Activated CD8-positive, alpha-beta memory T cell treated with anti-CD3 and anti-CD28 coated beads for 48 hours (primary cell): ENCODE measurements at places on chromosomes 3 and 15.

- DNase-seq: no peak
Measured at GRCh38 chr15:80856400-80856799, 77.2 kb downstream of the CEMIP start.

- DNase-seq: no peak
Measured at GRCh38 chr3:128273109-128273840, 120.0 kb downstream of the EEFSEC start.

DNA sequence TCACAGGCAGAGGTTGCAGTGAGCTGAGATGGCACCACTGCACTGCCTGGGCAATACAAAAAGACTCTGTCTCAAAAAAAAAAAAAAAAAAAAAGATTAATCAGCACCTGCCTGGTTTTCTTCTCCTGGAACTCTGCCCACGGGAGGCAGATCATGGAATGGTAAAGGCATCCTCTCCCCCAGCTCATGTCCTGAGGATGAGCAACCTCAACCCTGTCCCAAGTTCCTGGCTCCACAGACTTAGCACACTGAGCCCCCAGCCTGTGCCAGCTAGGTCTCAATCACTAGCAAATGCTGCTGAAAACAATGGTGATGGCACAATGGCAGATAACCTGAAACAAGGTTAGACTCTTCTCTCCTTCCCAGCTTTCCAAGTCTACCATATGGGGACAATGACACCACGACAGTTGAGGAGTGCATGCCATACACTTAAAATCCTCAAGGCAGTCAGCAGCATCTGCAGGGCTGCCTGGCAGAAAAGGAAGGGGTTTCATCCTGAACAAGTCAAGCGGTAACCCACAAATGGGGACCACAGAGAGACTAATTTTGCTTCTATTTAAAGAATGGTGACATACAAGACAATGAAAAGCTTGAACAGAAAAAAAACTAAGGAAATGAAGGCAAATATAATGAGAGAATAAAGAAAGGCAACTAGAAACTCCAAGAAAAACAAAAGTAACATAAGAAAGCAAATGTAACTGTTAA, 4.8 kb downstream of the CLN6 start:
- DNase-seq: no peak

GRCh38 chr15:56094171-56094570, 100.8 kb upstream of the NEDD4 start:
- DNase-seq: no peak

DNA sequence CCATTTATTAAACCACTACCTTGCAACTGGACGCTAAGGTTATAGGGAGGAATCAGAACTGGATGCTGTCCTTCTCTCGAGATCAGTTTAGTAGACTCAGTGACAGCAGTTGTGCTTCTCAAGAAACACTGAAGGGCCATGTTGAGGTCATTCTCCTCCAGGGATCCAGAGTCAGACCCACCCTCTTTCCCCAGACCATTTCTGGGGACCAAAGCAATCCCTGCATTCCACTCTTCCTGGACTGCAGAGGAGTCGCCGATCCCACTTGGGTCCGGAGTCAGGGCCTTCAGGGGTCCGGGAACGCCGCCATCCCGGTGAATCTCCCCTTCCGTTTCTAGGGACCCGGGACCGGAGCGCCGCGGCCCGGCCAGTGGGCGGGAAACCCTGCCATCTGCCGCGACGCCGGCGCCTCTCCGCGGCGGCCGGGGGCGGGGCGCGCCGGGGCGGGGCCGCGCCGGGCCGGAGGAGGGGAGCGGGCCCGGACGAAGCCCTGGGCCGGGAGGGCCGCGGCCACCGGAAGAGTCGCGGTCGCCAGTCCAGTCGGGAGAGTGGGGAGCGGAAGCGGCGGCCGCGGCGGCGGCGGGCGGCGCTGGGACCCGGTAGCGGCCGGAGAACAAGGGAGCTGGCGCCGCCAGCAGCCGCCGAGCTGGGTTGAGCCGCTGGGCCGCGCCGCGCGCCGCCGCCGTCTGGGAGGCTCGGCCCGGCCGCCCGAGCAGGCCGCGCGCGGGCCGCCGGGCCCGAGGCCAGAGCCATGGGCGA, at the start of gene DVL3:
Gene DVL3 (plus strand): TSS at position 493 of the 759 bp plus-strand sequence. CDS start 259 bp downstream, at position 752.
- no peak for DNase-seq

GRCh38 chr3:187855131-187855530, 109.9 kb upstream of the BCL6 start:
- no peak for DNase-seq

GRCh38 chr3:149003653-149004305, 12.4 kb downstream of the GYG1 start:
- no peak for DNase-seq

DNA sequence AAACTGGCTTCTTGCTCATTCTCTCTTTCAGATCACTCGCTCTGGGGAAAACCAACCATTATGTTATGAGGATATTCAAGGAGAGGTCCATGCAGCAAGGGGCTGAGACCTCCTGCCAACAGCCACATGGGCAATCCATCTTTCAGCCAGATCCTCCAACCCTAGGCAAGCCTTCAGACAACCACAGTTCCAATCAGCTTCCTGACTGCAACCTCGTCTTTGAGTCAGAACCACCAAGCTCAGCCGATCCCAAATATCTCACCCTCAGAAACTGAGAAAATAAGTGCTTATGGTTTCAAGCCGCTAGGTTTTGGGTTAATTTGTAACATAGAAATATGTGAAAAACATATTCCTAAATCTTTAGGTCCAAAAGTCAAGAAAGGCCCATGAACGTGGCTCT, 10.3 kb downstream of the LDHAL6B start:
- no peak for DNase-seq

GRCh38 chr15:100334905-100335304, 6.9 kb downstream of the ADAMTS17 start:
- DNase-seq: no peak

DNA sequence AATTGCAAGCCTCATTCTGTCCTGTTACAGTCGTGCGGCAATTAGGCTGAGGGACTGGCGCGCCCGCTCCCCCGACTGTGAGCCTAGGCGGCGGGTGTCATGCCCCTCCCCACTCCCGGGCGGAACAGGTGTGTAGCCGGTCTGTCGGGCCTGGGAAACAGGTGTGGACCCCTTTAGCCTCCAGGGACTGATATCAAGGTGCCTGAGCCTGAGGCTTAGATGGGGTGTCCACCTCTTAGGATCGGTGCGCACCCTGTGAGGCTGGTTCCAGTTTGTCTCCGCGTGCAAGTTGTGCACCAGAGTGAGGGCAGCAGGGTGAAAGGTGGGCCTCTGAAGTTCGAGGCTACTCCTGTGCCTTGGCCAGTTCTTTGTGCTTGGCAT, 686 bp downstream of the VPS8 start:
- DNase-seq: no peak

DNA sequence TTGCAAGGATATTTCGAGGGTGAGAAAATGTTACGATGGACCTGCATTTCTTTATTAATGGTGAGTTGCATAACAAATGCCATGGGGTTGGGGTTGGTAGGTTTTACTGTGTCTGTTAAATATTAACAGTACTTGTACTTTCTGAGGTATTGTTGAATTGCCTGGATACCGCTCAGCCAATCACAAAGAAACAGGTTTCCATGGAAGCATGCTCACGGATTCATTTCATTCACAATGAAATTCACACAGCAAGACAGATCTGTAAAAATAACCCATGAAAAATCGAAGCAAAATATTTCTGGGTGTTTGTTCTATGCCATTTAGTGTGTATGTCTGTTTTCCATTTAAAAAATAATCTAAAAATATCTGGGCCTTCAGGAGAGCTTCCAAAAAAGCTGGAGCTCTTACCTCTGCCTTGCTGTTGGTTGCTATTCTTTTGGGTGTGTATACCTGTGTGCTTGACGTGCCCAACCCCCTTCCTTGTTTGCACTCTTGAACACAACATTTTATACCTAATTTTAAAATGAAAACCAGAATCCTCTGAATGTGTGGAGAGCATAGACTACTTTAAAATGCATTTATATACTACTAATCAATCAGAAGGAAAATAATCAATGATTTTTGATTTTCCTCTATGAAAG, 479.8 kb upstream of the TBL1XR1 start:
- DNase-seq: no peak

- DNase-seq: no peak
Measured at GRCh38 chr3:124570232-124570631, 160.0 kb upstream of the UMPS start.

GRCh38 chr15:101499863-101500713, 10.6 kb upstream of the PCSK6 start:
- DNase-seq: no peak

- no peak for DNase-seq
Measured at GRCh38 chr3:167728176-167728575, 6.5 kb downstream of the PDCD10 start.

DNA sequence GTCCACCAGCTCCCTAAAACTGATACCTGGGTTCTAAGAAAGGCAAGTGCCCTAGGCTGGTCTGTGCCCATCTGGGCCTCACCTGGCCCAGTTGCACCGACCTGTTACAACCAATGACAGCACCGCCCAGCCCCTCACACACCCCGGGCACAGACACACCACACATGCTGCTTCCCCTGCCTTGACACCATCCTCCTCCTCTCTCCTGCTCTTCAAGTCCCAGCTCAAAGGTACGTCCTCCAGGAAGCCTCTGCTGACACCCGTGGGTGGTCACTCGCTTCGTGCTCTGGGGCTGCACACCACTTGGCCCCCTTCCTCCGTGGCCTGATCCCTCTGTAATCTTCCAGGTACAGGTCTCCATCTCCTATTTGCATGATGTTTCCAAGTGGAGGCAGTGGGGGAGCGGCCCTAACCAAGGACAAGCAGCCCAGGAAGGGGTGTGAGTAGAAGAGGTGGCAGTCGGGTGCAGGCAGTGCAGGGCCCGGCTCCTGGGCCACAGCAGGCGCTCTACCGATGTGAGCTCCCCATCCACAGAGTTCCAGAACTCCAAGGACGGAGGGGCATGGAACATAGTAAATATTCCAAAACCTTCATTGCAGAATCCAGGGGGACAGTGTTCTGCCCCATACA, 144.6 kb downstream of the NUP210 start:
- DNase-seq: no peak
